IPS-NIHi11 (cell line): ENCODE measurements at places on chromosomes 6 and 20.

DNA sequence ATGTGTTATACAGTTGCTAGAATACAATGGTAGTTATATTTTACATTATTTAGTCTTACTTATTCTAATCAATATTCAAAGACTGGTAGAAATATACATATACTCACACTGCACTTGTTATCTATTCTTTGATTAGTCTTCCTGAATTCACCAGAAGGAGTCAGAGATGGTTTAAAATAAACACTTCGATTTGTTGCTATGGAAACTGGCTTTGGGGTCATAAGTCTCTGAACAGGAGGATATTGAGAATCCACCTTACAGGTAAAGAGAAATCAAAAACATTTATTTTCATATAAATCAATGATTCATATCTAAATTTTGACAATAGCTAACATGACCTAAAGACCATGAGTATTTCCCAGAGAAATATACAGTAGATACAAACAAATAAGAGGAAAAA, 41.6 kb downstream of the NUP153 start:
- no peak for DNase-seq

DNA sequence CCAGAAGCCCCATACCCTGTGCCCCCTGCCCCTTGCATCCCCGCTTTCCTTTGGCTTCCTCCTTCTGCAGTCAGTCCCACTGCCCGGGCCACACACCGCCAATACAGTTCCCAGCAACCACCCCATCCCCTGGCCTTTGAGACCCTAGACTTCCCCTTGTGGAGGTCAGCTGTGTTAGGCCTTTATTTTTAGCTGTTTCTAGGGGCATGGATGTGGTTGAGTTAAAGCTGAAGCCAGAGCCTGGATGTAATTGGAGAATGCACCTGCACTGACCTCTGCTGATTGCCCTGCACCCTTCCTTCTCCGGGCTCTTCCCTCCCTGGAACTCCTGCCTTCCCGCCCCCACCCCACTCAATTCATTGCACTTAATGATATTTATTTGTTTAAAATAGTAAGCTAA, 33.9 kb downstream of the LYRM2 start:
- DNase-seq, result peak; percentile 25

DNA sequence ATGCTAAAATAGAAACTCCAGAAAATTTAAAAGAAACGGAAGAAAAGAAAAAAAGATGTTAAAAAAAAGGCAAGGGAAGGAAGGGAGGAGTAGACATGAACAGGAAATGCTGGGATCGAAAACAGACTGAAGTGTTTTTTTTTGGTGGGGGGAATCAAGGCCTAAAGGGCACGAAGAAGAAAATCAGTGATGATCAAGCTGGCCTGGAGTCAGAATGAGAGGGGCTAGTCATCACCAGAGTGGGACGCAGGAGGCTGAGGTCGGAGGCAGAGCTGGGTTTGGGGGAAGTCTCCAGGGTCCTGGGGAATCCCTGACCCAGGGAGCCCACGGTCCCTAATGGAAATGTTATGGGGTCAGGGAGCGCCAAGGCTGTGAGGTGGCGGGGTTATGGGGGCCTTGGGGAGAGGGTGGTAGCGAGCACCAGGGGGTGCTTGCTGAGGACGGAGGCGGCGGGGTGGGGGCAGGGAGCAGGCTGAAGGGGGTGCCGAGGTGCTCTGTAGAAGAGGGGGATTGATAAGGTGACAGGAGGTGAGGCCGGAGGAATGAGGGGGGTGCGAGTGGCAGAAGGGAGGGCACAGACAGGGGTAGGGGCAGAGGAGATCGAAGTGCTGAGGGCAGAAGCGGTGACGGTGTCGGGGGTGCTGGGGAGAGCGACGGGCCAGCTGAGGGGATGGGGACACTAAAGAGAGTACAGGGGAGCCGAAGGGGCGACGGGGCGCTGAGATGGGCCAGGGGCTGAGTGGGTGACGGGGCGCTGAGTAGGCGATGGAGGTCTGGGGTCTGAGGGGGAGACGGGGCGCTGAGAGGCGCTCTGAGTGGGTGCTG, 684 bp downstream of the ZNFX1 start:
- peak; percentile 28 for DNase-seq

DNA sequence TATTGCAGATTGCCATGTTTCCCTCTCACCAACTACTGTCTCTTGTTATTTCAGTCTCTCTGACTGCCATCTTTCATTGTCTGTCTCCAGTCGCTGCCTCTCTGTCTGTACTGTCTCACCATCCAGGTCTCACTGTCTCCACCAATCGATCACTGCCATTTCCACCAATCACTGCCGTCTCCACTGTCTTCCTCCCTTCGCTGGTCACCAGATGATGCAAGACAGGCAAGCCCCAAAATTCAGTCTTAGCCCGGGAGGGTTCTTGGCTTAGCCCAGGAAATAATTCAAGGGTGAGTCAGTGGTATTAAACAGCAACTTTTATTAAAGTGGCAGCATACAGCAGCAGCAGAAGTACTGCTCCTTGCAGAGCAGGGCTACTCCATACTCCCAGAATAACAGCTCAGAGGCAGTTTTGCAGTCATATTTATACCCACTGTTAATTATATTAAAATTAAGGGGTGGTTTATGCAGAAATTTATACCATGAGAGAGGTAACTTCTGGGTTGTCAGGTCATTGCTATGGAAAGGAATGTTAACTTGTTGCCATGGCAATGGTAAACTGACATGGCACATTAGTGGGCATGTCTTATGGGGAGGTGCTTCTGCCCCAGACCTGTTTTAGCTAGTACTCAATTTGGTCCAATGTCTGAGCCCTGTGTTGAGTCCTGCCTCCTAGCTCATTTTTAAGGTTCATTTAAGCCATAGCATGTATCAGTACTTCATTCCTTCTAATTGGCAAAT, 23.0 kb upstream of the ECHDC1 start:
- peak; percentile 33 for DNase-seq

DNA sequence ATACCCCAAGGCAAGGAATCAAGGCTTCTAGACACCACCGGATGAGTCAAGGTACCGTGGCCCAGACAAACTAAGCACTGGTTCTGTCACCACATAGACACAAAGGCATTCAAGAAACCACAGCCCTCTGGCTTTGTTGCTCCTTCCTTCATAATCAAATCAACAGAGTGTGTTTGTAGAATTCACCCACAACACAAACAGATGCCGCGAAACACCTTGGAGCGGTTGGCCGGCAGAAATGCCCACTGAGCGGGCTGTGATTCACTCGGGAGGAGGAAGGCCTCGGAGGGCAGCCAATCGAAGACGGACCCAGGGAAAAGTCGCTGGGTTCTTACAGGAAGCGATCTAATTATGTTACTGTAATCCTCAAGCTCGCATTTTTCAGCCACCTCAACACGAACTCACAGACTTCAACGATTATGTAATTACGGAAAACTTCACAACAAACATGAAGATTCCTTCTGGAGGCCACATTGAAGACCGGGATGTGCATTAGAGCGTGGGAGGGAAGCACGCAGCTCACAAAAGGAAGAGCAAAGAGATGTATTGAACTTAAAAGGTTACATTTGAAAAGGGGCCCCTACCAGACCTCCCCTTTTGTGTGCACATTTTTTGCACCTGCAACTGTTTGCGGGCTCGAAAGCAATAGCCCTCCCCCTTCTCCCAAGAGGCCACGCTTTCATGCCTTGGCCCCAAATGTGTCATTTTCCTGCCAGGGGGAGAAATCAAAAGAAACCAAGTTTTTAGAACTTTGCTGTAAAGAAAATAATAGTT, 184.7 kb upstream of the PREP start:
- DNase-seq, result no peak

GRCh38 chr6:140711019-140711613, 1336.7 kb upstream of the CITED2 start:
- no peak for DNase-seq
